ENCODE measurements at places on chromosomes 11 and 22. TPM values are rescaled to one million over a fixed set of nuclear protein-coding genes. Genes with fewer than 3 reads are reported as not detected.

Gene PRG3
- total RNA-seq = not detected

Gene OR2D2
- total RNA-seq = not detected

Gene PDGFB
- total RNA-seq = 5.9 TPM

GRCh38 chr11:125890447-125891100 lies 3.1 kb downstream of the HYLS1 start:
- DNase-seq = no peak

DNA sequence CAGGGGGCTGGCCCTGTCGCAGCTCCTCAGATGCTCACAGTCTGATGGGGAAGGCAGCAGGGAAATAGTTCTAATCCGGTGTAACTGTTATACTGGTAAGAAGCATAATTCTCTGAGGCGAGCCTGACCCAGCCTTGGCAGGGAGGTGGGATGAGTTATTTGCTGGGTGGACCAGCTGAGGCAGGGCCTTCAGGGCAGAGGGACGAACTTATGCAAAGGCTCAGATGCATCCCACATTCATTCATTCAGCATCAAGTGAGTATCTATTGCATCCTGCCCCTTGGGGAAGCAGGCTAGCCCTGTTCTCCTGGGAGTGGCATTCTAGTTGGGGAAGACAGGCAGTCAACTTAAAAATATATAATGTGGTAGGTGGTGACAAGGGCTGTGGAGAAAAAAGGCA lies 13.6 kb upstream of the SREBF2 start:
- DNase-seq = no peak
